ENCODE measurements at places on chromosomes 5 and 9.

- no peak for DNase-seq
These were observed 419.6 kb upstream of the PIK3R1 start for GRCh38 chr5:67795781-67796477.

DNA sequence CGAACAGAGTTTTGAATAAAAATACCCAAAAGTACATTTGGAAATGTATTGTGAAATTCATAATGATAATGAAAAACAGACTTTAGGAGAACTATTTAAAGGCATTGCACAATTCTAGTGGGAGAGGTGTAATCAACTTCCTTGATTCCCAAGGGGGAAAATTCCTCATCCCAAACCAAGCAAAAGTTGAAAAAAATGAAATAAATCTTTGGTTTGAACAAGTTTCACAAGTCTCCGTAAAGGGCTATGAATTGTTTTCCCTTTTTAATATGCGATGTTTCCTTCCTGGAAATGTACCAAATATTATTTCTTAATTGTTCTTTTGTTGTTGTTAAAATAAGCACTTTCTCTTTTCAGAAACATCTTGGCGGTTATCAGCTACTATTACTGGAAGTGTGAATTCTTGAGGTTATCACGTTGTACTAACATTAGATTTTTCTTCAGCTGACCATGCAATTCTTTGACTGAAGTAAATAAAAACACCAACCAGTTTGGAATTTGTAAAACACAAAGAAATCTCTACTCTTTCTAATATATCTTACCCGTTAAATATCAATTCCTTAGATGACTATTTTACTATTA is 59.3 kb downstream of the SVEP1 start:
- DNase-seq: peak; percentile 26

- DNase-seq: peak; percentile 87
These were observed at the start of gene DMRTA1 for GRCh38 chr9:22446589-22446949. Gene DMRTA1 (plus strand): TSS chr9:22446824. CDS start chr9:22447066, 242 bp downstream.

DNA sequence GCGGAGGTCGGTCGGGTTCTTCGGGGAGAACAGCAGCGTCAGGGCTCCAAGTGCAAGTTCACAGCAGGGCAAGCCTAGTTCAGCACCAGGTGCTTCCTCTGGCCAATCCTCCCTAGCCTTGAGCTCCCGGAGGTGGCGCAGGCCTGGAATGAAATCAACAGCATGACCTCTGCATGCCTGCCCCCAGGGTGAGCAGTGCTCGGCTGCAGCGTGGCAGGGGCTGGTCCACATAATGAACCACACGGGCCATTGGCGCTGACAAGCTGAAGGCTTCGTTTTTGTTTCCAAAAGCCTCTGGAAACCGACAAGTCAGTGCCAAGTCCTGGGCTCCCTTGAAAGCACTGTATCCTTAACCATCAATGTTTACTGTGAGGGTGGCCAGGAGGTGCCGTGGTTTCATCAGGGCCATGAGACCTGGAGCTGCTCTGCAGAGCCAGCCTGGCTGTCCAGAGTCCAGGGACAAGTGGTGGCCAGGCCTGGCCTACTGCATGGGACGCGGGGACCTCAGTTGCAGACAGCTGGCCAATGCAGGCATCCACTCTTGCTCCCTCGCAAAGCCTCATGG is 2.1 kb upstream of the INPP5E start:
- no peak for DNase-seq

- DNase-seq: peak; percentile 79
These were observed 164.8 kb downstream of the HSD17B3 start for GRCh38 chr9:96136992-96137670.

- DNase-seq: no peak
These were observed 11.8 kb downstream of the ACSL6 start for GRCh38 chr5:131999441-132000240.

DNA sequence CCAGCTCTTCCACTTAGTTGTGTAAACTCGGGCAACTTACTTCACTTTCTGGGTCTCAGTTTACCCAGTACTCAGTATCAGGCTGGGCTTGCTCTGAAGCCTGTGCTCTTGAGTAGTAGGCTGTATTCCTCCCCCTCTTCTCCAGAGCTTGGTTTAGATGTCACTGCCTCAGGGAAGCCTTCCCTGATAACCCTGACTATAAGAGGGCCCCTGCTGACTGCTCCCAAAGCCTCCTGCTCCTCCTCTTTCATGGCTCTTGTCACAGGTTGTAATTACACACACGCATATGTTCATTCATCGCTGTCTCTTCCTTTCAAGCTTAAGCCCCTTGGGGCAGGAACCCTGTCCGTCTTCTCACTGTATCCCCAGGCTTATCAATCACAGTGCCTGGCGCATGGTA is 140.2 kb downstream of the RGS3 start:
- DNase-seq: no peak

GRCh38 chr5:56112526-56113121 is 117.9 kb upstream of the IL6ST start:
- no peak for DNase-seq

DNA sequence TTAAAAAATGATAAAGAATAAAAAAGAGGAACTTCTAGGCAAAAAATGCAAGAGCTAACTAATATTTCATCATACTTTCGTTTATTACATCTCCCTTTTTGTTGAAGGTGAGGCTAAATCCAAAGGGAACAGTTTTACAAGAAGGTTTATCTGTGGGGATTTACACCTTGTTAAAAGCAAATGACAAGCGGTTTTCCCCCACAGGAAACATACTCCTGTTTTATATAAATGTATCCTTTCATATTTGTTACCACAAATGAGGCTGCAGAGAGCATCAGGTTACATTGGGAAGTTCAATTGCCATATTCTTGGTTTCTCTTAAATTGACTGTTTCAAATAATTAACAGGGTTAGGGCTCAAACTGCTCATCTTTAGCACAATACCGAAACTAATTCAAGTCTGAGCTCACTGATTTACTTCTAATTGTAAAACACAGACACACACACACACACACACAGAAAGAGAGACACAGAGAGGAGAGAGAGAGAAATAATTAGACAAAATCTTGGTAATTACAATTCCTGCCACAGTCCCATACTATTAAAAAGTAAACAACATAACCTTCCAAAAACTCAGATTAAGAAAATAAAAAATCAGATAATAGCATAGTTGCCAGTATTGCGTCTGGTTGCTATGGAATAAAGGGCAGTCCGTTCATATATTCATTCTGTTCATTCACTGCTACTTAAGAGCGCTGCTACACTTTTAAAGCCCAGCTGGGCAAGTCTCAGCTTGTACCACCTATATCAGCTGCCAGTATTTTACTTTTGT is 17.1 kb downstream of the RFX3 start:
- no peak for DNase-seq

DNA sequence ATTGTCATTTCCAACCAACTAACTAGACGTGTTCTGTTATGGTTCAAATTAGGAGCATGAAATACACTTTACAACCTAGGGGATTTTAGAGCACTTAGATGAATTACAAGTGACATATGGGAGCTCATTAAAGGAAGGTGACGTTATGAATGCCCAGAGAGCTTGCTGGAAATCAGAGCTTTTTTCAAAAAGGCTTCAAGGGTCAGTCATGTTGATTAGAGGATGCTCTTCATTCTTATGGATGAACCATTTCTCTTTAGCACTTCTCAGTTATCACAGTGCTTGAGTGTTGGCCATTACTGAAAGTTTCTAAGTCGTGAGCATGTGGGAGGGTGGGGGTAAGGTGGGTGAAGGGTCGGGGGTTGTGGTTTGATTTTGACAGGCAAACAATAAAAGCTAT is 1245.5 kb upstream of the DMAC1 start:
- DNase-seq: no peak

GRCh38 chr5:123279136-123279535 is 144.1 kb downstream of the CEP120 start:
- DNase-seq: no peak

DNA sequence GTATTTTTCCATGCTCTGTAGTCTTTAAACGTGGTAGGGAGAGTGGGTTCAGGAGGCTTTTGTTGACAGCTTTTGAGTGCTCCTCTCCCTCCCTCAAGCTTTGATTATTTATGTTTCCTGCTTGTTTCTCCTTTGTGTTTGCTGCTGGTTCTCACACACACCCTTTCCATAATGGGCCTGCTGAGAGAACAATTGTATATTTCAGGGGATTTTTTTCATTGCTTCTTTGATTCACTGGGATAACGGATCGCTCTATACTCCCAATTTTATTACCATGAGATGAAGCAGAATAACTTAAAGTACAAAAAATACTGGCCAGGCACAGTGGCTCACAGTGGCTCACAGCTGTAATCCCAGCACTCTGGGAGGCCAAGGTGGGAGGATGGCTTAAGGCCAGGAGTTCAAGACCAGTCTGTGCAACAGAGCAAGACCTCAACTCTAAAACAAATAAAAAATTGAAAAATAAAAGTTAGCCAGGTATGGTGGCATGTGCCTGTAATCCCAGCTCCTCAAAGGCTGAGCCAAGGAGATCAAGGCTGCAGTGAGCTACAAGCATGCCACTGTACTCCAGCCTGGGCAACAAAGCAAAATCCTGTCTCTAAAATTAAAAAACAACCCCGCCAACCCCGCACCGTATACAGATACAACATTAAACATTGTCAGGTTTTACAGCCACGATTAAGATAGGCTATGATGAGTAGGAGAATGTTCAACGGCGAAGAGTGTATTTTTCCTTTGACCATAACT is 66.9 kb downstream of the USP20 start:
- no peak for DNase-seq

DNA sequence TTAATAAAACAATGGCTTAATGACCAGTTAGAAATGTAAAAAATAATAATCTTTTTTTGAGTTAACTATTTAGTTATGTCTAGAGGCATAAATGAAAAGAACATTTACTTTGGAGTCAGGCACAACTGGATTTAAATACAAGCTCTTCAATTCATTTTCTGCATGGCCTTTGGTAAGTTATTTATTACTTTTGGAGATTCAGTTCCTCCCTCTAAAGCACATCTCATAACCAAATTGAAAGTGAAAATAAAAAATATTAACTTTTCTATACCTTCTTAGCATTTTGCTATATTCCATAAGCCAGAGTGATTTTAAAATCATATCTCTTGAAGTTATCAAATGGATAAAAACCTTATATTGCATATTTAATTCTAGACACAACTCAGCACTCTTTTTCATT is 434.9 kb upstream of the SMARCA2 start:
- no peak for DNase-seq

DNA sequence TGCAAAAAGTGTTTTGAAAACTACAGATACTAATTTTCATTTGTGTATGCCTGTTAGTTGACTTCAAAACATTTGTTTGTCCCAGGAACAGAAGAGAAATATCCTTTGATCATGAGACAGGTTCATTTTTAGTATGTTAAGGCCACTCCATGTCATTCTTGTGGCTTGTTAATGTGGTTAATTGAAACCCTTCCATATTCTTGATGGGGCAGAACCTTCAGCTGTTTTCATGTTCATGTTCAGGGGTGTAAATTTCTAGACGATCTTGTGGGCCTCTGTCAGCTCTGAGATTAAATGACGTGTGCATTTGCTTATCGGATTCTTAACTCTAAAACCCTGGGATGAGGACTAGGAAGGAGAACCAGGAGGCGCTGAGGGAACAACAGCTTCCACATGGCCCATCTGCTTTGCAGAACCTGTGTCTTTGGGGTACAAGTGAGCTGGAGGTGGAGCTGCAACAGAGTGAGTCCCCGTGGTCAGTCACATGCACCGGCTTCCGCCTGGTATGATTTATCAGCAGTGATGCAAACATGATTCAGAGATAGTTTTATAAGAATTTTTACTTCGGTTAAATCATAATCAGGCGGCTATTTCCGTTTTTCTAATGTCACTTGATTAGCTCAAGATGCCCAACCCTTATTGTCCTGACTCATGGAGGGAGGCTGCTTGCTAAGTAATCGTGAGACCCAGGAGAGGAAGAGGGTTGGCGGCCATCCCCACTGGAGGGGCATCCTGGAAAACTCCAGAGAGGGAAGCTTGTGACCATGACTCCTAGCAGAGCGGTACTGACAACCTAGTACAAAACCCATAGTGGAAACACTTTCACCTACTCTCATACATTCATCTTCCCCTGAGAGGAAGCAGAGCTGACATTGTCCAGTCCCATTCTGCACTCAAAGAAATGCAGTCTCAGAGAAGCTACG is 138.4 kb downstream of the C9orf152 start:
- peak; percentile 65 for DNase-seq

GRCh38 chr5:1655496-1656270 is 131.9 kb upstream of the LPCAT1 start:
- DNase-seq: no peak

- DNase-seq: no peak
These were observed 657.9 kb downstream of the ACTL7B start for GRCh38 chr9:108197899-108198298.

DNA sequence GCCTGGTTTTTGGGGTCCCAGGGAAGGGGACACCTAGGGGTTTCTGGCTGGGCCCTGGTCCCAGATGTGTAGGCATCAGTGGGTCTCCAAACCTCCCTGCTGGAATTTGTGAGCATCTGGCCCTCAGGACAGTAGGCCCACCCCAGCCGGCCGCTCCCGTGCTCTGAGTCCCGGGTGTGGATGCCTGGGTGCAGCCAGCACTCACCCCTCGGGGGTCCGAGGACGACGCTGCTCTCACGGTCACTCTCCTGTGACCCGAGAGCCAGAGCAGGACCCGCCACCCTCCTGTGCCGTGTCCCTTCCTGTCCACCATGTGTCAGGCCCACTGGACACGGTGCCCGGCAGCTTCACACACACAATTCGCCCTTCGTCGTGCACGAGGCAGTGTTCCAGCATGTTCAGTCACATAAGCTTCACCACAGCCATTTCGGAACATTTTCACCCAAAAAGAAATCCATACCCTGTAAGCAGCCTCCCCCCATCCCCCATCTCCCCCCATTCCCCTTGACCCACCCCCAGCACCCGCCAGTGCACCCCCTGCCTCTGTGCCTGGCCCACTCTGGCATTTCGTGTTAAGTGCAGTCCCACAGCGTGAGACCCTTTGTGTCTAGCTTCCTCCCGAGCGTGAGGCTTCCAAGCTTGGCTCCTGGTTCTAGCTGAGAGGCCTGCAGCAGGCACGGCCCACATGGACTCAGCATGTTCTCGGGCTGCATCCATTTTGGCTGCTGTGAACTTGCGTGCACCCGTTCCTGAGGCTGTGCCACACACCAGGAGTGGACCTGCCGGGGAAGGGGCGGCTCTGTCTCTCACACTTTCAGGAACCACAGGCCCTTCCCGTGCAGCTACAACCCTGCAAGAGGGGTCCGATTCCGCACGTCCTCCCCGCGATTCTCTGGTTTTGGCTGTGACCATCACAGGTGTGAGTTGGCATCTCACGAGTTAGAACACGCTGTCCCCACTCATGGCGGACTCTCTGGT is 40.5 kb downstream of the NKD2 start:
- no peak for DNase-seq

- DNase-seq: no peak
These were observed 27.5 kb upstream of the FCN2 start for GRCh38 chr9:134852906-134853654.

DNA sequence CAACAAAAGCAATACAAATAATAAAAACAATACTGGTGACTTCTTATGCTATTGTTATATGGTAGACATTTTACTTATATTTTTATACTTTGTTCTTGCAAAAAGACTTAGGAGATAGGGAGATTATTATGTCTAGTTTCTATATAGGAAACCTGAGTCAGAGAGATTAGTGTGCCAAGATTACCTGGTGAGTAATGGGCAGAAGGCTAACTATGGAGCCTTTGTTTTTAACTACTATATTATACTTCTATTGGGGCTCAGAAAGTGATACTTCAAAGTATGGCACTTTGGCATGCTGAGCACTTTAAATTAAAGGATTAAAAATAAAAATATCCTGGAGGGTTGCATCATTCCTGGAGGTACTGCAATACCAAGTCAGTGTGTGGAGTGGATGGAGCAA is 117.5 kb upstream of the CLINT1 start:
- no peak for DNase-seq

GRCh38 chr5:127299678-127300077 is 9.1 kb downstream of the MEGF10 start:
- DNase-seq: no peak

- no peak for DNase-seq
These were observed 14.4 kb downstream of the GLDC start for GRCh38 chr9:6631207-6631512.
